ENCODE measurements at places on chromosomes 3 and 15.

DNA sequence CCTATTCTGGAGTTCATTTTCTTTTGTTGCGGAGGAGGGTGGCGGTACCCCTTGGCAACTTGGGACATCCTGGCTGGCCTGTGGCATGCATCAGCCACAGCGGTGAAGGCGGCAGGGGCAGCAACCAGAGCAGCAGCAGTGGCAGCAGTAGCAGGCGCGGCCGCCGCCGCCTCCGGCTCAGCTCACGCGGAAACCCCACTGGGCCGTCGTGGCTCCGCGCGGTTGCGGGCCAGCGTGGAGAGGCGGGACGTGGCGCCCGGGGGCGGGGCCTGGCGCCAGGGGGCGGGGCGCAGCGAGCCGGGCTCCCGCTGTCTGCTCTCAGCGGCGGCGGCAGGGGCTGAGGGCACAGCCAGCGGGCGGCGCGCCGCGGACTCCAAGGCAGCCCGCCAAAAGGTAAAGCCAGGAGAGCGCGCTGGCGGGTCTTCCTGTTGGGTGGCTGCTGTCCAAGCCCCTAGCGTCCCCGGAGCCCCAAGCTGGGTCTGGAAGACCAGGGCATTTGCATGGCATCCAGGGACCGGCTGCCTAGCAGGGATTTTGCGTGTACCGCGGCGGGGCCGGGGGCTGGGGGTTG is 334.4 kb upstream of the THRB start:
- peak; percentile 21 for DNase-seq

DNA sequence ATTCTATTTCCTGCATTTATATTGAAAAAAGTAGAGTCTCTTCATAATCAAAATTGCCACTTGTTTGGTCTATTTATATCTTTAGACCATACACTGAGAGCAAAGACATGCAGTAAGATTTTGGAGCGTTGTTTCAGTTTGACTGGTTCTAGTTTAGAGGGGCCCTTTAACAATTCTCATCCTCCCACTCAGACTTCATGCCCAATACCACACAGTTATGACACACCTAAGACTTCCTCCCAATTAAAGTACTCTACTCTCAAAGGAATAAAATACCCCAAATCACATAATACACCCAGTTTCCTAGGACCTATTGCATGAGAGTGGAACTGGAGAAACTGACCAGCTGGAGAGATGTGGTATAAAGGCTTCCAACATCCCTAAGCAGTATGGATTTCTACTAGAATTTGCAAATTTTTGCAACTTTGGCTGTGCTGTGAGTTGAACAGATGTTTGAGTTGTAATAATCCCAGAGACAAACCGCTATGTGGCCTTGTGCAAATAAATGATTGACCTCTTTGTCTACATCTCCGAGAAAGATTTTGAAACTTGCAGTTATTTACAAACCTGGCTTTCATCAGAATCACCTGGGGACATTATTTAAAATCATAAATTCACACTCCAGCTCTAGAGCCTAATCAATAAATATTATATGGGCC is 170.0 kb upstream of the ROBO2 start:
- DNase-seq: no peak

DNA sequence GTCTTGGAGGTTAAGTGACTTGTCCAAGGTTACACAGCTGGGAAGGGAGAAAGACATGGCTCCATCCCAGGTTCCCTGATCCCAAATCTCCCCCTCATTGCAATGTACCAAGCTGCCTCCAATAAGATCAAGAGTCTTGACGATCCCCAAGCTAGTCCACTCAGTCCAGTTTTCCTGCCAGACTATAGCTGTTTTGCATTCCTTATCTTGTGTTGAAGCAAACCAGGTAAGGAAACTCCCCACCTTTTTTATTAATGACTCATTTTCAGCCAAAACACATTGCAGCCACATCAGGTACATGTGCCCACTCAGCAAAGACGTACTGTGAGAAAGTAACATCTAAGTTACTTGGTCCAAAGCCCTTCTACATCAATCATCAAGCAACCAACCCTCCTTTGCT is 41.9 kb downstream of the LIPC start:
- DNase-seq: peak; percentile 42

DNA sequence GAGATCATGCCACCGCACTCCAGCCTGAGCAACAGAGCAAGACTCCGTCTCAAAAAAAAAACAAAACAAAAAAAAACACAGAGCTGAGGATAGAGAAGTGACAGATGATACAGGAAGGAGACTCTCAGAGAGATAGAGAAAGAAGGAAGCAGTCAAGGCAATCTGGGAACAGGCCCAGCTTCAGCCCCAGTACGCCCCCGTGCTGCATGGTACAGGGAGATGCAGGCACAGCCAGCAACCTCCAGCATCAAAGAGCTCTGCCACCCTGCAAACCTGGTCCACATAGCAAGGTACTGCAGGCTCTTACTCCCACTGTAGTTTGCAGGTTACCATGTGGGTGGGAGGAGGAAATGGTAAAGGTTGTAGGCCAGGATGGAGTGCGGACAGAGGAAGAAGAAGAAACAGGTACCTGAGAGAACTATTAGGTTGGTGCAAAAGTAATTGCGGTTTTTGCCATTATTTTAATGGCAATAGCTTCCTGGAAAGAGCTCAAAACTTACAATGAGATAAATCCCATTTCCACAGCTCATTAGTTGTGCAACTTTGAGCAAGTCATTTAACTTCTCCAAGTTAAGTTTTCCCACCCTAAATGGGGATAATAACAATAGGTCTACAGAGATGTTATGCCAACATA is 253.0 kb downstream of the ARRDC4 start:
- DNase-seq: no peak

GRCh38 chr3:100088735-100089368 is 25.4 kb downstream of the FILIP1L start:
- no peak for DNase-seq

- DNase-seq: no peak
Measured at GRCh38 chr15:57972864-57973263, 92.6 kb downstream of the ALDH1A2 start.

DNA sequence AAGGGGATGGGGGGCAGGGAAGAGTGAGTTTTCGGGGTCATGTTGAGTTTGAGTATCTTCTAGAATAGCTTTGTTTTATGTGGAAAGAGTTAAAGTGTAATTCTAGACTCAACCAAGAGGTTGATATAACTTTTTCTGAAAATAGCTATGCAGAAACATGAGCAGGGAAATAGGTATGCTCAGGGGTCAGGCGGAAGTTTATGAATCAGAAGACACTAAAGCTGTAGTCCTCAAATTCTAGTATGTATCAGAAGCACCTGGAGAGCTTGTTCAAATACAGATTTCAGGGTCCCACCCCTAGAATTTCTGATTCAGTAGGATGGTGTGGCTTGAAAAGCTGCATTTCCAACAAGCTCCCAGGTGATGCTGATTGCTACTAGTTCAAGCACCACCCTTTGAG is 37.6 kb upstream of the UBE2E2 start:
- no peak for DNase-seq

DNA sequence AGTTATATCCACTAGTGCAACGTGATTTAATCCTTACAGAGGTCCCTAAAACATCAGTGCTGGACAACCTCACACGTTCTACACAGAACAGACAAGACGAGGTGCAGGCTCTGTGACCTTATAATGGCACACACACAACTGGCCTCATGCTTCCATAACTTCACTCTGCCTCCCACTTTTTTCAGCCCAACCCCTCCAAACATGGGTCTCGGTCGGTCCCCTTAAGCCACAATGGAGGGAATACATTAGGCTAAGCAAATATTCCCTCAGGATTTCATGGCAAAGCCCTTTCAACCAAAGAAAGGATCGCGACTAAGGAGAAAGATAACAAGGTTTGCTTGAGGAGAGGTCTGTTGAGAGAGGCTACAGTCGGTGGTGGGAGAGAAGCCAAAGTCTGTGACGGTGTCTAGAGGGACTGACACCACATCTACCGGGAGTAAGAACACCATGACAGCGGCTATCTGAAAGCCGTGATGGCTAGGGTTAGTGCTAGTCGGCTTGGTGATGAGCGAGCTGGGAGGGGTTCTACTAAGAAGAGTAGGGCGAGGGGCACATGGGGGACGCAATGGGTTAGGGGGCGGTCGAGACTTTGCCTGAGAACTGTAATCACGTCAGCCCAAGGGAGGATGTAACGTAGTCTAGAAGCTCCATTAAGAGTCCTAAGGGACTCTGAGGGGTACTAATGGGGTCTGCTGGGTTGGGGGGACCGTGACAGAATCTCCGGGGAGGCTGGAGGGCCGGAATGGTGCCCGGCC is 1.0 kb downstream of the MYO9A start:
- DNase-seq: peak; percentile 17

DNA sequence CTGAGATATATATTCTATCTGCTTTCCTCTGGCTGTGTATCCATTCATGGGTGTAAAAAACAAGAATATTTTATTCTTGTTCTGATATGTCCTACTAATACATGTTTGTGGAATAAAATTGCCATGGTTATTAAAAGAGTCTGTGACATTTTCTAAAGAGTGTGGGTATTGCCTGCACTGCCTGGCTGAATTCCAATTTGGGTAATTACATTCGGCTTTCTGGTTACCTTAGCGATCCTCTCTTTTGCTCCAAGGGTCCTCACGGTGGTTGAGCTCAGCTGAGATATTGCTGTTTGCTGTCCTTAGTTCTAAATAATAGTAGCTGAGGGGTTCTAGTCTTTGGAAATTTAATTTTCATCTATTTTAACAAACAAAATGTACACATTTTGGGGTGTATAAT is 301.4 kb upstream of the DNAJC19 start:
- DNase-seq: no peak

DNA sequence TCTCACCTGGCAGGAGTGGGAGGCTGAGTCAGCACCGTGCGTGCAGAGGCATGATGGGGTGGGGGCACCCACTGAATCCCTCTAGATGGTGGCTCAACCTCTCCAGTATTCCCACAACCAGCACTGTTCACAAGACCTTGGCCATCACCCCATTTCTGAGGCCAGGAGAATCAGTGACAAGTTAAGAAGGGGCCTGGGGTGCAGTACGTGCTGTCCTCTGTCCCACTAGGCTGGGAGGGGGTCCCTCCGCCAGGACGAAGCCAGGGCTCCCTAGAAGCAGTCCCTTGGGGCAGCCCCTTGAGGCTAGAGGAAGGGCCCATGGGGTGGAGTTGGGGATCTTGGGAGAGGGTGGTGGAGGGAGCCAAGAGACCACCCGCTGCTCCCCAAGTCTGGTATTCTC is 4.8 kb downstream of the MYL3 start:
- DNase-seq: no peak

DNA sequence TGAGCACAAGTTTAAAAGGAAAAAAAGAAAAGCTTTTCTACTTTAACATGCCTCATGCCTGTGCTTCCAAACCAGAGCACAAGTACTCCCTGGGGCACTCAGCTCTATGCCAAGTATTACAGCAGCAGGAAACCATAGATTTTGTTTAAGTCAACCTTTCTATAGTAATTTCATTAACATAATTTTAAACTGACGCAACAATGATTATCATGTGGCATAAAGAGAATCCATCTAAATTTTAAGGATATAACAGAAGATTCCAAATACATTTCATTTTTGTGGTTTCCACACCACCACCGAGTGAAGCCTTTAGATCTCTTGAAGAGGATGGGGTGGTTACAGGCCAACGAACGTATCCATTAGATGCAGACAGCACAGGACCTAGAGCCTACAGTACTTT is 112.1 kb downstream of the TNIK start:
- DNase-seq: no peak

DNA sequence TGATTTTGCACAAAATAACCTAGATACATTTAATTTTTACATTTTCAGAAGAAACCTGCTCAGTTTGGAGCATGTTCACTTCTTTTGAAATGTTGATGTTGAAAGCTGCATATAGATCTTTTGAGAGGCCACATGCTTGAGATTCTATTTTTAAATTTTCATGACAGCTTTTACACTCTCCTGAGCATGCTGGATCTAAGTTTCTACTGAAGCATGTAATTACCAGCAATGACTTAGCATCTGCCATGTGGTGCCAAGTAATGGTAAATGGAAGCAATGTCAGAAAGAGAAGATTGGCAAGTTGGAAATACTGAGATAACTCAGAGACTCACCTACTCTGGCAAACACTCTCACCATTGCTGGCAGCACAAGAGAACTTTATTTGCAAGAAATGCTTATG is 310.6 kb downstream of the NSUN3 start:
- DNase-seq: no peak

- DNase-seq: no peak
Measured at GRCh38 chr3:105093371-105094252, 273.1 kb upstream of the ALCAM start.

GRCh38 chr15:99406716-99407487 is 155.6 kb downstream of the LRRC28 start:
- no peak for DNase-seq

DNA sequence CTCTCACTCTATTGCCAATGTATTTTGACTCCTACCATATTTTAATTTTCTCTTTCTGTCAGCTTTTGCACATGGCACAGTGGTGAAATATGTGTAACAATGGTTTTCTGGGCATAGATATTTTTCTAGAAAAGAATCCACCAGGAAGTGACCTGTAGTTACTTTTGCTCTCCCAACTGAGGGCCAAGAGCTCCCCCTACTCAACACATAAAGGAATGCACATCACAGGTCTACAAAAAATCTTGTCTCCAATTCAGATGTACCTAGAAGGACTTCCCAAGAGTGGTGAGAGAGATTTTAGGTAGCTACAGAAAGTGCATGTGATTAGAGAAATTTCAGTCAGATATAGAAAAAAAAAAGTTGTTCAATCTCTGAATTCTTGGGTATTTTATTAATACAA is 15.6 kb downstream of the CPA3 start:
- no peak for DNase-seq

- DNase-seq: no peak
Measured at GRCh38 chr3:42815826-42816225, 6.6 kb downstream of the ACKR2 start.

DNA sequence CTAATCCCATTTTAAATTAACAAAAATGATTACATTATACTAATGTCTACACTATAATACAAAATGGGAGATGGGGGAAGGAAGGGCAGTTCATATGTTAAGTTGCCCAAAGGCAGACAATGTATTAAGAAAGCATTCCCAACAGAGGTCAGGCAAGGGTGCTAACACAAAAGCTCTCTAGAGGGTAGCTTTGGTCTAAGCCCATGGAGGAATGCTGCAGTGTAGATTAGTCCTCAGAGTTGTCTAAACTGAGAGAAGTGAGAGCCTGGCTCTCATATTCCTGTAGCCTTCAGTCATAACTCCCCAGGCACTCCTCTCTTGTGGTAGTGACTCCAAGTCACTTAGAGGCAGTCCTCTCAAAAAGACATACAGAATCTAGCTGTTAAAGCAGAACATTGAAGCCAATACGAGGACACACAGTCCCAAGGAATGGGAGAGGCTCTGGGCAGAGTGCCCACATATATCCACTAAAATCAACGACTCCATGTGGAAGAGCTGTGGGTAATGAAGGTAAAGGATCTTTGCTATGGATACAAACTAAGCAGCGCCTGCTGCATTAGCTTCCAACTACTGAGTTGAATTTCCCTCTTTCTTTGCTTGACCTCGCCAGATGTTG is 14.5 kb downstream of the NEK10 start:
- no peak for DNase-seq

All from AG08395 (cell line).